HFF-Myc (cell line): ENCODE measurements at places on chromosomes 4 and X.
A peak's percentile ranks its signal among the peaks of the same experiment; 100 is the strongest.

- no peak for DNase-seq
These were observed 30.5 kb downstream of the CXCL8 start for GRCh38 chr4:73770917-73771316.

GRCh38 chr4:139658185-139658584 lies 7.4 kb upstream of the MGST2 start:
- no peak for DNase-seq

DNA sequence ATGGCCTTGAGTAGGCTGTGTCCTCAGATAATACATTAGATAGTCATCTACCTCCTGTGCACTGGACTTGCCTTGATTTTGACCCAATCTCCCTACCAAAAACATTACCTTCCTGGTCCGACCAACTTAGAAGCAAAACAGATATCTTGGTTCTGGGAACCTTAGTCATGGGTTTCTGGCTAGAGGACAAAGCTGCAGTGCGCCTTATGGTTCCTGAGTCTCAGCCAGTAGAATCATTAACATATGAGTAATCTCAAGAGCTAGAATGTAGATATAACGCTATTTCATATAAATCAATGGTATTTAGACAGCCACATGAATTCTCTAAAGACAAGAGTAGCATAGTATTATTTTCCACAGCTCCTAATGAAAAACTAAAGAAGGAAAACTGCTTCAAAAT lies 83.1 kb downstream of the GRIA3 start:
- DNase-seq: no peak

DNA sequence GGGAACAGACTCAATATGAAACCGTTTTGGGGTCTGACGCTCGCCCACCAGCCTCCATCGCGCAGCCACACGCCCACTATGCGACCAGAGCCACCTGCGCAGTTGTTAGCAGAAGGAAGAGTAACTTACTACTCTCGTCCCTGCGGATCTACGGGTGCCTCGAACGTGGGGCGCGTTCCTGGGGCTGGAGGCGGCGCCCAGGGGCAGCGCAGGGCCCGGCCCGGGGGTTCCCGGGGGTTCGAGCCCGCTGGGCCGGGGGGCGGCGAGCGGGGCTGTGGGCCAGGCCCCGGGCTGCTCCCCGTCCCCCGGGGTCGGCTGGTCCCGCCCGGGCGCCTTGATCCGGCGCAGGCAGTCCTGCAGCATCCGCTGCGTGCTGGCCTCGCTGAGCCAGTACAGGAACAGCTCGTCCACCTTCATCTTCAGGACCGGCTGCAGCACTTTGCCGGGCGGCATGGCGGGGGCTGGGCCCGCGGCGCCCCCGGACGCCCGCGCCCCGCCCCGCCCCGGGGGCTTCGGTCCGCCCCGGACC lies 404 bp downstream of the PPP2R3B start:
- DNase-seq: no peak

GRCh38 chrX:41542536-41542935 lies 95.4 kb downstream of the NYX start:
- DNase-seq: no peak

GRCh38 chr4:5622596-5622995 lies 85.8 kb downstream of the EVC2 start:
- no peak for DNase-seq

DNA sequence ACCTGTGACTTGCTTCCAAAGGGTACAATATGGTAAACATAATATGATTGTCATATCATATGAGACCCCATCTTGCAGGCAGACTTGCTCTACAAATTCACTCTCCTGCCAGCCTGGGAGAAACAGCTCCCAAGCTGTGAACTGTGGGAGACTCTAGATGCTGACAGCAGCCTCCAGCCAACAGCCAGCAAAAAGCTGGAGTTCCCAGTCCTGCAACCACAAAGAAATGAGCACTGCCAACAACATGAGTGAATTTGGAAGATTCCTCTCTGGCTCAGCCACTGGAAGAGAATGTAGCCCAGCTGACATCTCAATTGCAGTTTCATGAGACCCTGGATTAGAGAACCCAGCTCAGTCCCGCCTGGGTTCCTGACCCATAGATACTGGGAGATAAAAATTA lies 145.4 kb downstream of the QDPR start:
- no peak for DNase-seq

GRCh38 chr4:30919458-30919857 lies 199.3 kb downstream of the PCDH7 start:
- DNase-seq: no peak

DNA sequence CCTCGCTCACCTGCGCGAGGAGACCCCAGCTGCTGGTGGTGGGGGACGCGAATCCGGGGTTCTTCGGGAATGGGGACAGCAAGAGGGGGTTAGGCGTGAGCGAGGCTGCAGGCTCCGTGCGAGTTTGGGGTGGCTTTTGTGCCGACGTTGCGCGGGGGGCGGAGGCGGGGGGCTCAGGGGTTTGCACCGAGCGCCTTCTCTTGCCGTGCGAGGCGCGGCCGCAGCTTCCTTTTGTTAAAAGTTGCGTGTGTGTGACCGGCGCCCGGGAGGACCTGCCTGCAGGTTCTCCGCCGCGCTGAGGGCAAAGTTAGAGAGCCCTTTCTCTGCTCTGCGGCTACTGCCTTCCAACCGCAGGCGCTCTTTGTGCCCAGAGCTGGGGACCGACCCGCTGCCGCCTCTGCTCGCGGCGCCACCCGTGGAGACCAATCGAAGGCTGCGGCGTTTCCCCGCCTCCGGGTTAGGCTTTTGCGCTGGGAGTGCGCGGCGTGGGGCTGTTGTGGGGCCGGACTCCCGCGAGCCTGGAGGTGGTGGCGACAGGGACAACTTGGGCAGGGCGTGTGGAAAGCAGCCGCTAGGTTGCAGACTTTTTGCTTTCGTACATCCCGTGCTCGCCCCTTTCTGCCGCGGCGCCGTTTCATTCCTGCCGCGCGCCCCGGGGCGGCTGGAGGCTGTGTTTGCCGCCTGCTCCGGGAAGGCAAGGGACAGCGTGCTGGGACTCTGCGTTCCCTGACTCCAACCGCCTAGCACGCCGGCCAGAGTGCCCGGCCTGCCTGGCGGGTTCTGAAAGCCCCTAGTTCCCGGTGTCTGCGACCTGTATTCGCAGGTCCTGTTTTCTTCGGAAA lies 716 bp downstream of the KIT start:
- no peak for DNase-seq

DNA sequence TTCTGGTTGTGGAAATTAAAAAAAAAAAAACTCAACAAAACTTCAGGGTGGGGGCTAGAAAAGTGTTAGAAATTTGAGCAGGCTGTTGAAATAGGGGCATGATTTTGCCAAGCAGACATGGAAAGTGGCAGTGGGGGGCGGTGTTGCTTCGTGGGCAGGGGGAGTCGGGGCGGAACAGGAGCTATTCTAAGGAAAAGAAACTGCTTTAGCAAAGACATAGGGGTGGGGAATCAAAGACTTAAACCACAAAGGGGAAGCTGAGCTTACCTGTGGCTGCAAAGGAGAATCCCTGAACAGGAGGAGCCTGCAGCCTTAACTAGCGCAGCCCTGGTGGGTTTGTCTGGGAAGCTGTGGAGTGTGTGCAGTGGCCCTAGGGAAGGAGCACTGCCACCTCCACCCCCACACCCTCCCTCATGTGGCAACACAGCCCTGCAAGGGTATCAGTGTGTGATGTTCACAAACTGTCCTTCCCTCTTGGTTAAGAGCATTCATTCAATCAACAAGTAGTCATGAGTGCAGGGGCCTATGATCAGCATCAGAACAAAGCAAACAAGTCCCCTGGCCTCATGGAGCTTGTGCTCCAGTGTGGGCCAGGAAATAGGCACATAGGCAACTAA lies 20.5 kb downstream of the SEL1L3 start:
- DNase-seq: no peak

DNA sequence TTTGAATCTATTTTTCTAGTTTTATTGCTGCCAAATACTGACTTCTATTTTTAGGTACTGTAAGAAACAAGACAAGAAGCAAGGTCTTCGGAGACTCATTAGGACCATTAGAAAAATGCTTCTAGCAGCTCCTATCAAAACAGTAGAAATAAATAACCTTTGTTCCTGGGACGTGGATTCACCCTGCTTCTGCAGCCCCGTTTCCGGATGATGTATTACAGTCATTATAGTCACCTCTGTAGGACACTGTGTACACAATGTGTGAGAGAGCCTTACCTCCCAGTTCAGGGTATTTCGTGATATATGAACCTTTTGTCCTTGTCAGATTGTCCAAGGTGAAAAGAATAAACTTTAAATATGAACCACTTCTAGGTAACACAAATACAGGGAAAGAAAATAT lies 484.0 kb upstream of the TECRL start:
- no peak for DNase-seq

DNA sequence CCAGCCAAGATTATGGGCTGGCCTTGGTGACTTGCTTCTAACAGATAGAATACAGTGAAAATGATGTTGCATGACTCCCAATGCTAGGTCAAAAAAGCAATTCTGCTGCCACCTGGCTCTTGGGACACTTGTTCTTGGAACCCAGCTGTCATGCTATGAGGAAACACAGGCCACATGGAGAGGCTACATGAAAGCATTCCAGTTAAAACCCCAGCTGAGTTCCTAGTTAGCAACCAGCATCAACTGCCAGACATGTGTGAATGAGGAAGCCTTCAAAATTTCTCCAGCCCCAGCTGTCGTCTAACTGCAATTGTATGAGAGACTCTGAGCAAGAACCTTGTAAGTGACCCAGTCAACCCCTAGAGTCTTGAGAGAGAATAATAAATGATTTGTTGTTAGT lies 105.2 kb upstream of the FGF16 start:
- no peak for DNase-seq

GRCh38 chrX:115112411-115112810 lies 76.8 kb upstream of the RBMXL3 start:
- no peak for DNase-seq

- no peak for DNase-seq
These were observed 120.7 kb downstream of the PSAPL1 start for GRCh38 chr4:7313991-7314390.

DNA sequence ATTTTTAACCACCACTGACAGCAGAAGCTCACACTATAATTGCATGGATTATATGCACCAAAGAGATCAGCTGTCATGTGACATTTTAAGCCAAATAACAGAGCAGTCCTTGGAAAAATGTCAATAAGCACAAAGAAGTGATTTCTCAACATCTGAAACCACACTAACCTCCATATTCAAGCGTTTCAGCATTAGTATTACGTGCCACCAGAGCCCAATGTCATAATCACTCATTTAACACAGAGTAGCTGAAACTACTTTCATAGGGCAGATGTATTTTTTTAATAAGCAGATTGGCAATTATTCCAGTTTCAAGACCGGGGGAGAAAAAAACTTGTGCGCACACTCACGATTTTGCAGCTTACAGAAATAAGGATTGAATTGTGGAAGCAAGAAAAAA lies 76.6 kb downstream of the SH3KBP1 start:
- no peak for DNase-seq

GRCh38 chrX:136784231-136784630 lies 3.5 kb upstream of the ARHGEF6 start:
- no peak for DNase-seq

DNA sequence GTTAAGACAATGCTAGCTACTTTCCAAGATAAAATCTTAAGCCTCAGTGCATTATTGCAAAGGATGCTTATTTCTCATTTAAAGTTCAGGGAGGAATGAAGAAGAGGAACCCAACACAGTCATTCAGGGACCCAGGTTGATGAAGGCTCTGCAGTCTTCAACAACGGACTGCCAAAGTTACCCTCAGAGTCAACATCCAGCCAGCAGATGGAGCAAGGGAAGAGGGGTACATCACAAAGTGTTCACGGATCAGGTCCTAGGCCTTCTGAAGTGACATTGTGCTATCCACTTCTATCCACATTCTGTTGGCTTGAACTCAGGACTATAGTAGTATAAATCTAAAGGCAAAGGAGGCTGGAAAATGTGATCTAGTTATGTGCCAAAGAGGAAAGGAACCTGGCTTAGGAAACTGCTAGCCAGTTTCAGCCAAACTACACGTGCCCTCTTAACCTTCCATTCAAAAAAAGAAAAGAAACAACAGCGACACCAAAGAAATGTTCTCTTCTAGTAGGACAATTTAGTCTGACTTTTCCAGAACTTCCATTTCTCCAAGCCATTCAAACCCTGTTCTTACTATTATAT lies 28.8 kb downstream of the NKX6-1 start:
- no peak for DNase-seq

DNA sequence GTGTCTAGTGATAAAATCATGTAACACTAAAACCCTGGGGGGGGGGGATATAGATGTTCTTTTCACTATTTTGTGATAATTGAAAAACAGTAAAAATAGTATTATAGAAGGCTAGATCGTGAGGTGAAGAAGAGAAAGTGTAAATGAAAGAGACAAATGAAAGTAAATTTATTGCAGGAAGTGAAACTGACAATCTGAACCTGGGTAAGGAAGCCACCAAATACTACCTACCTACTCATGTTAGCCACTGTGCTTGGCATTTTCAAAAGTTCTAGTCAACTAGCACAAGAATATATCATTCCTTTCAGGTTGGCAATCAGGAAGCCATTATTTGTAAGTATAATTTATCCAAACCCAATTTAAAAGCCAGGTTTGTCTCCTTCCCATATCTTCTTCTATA lies 1366.1 kb downstream of the FAM133A start:
- no peak for DNase-seq

- DNase-seq: no peak
These were observed 26.8 kb upstream of the AP1S2 start for GRCh38 chrX:15881381-15881897.

GRCh38 chrX:97806238-97806637 lies 922.5 kb downstream of the RPA4 start:
- no peak for DNase-seq

DNA sequence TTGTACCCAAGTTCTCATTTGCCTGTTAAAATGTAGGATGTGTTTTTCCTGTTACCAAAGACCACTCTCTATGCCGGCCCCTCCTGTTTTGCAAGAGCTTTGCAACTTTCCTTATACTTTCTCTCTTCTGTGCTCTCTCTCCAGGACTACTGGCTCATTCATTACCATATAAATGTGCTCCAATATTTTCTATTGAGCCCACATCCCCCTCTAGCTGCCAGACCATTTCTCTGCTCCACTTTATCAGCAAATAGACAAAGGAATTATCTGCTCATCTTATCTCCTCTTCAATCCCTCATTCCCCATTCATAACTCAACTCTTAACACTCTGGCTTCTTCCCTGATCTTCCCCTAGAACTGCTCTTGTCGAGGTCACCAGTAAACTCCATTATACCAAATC lies 33.6 kb downstream of the RPGR start:
- DNase-seq: no peak

GRCh38 chrX:45515262-45516215 lies 314.9 kb upstream of the DIPK2B start:
- DNase-seq: peak; percentile 77

DNA sequence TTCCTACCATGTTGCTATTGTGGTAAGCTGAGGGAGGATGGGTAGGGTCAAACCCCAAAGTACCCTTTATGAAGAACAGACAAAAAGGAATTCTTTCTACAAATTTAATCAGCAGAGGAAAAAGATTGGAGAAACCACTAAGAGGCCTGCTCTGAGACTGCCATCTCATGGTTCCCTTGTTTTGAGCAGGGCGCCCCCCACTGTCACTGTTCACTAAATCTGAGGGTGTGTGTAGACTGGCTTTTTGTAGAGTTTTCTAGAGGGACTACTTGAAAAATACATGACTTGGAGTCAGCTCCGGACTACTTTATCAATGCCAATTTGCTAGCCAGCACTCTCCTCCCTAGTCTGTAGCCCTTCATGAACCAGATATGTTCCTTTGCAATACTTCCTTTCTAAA lies 324.8 kb downstream of the FRMPD4 start:
- DNase-seq: no peak

- DNase-seq: no peak
These were observed 114.5 kb upstream of the PCDH7 start for GRCh38 chr4:30605616-30606190.
